ENCODE measurements at places on chromosomes 12 and 14. TPM values are rescaled to one million over a fixed set of nuclear protein-coding genes. Genes with fewer than 3 reads are reported as not detected.
A peak's percentile ranks its signal among the peaks of the same experiment; 100 is the strongest.

- peaks cover 5% of the 10 kb centered on the region for H3K27me3 ChIP-seq
- H3K4me1 ChIP-seq = no peaks in the 10 kb centered on the region
- no peak for DNase-seq
- H3K36me3 ChIP-seq = peaks cover 4% of the 10 kb centered on the region
These were observed 137.6 kb downstream of the VRK1 start for GRCh38 chr14:96934638-96935330.

The ZFYVE1 gene
- total RNA-seq = 18.2 TPM

DNA sequence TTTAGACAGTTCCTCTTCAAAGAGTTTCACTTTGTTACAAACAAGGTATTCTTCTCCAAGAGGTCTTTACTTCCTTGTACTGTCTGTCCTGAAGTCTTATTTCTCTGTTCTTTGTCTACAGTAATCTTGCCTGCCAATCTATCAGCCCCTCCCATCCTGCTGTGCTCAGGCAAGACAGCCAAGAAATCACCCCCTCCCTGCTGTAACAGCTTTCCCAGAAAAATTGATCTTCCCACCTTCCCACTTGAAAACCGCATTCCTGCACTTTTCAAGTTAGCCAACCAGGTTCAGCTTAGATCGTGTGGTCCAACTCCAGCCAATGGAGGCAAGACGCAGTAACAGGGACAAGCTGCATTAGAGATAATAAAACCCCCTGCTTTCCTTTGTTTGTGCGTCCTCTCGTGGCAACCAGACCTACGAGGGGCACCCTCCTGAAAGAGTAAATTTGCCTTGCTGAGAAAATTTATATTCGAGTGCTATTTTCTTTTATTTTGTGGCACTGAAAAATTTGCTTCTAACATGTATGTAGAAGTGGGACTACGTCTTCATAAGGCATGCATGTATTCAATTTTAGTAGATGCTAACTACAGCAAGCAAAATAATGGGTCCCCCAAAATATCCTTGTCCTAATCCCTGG is 46.5 kb upstream of the ESR2 start:
- peaks cover 32% of the 10 kb centered on the region for H3K4me1 ChIP-seq
- no peak overlapping the region for H3K27ac ChIP-seq
- no peaks in the 10 kb centered on the region for H3K27me3 ChIP-seq
- H3K4me3 ChIP-seq = no peak overlapping the region
- DNase-seq = no peak

DNA sequence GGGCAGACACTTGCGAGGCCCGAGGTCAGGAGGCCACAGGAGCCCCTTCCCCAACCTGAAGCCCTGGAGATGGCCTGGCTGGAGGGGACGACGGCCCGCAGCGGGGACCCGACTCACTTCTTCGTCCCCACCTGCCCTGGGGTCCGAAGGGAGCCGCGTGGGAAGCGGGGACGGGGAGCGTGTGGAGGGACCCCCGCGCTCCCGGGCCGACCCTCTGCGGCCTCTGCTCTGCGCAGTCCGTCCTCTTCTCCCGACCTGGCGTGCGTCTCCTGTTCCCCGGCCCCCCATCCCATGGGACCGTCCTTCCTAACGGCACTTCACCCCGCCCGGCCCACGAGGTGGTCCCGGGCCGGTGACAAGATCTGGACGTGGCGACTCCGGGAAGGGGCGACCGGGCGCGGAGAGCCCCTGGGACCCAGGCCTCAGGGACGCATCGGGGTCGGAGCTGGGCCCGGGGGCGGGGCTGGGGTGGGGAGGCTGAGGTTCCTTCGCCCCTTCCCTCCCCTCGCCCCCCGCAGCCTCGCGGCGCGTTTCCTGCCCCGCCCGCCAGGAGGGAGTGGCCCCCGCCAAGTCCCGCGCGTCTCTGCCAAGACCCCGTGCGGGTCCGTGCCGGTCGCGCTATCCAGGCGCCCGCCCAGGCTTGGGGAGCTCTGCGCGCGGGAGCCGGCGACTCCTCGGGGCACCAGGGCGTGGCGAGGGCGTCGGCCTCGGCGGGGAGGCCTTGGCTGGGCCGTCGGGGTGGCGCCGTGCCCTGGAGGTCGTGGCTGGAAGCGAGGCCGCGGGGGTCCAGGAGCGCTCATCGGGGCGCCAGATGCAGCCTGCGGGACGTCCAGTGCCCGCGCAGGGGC is 97.1 kb downstream of the TNFAIP2 start:
- peaks cover 46% of the 10 kb centered on the region for H3K27me3 ChIP-seq
- H3K27ac ChIP-seq = no peak overlapping the region
- no peak for DNase-seq
- no peak overlapping the region for H3K4me3 ChIP-seq
- H3K36me3 ChIP-seq = no peaks in the 10 kb centered on the region

DNA sequence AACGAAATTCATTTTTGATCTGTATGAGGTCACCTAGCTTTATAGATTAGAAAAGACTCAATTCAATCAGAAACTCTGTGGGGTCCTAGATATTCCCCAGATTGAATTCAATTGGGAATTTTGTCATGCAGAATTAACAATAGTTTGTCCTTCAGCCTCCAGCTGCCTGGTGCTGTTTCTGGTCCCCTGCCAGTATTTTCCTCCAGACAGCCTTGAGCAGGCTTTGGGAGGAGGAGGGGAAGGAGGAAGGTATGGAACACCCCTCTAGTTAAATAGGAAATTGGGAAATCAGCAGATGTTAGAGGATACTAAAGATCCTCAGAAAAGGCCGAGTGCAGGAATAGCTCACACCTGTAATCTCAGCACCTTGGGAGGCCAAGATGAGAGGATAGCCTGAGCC is 10.6 kb downstream of the GRIP1 start:
- no peak overlapping the region for H3K27ac ChIP-seq
- H3K27me3 ChIP-seq = peaks cover 4% of the 10 kb centered on the region
- H3K4me3 ChIP-seq = no peak overlapping the region
- no peak for DNase-seq
- H3K4me1 ChIP-seq = no peaks in the 10 kb centered on the region

The CAPRIN2 gene
- total RNA-seq = 13.2 TPM

The TESPA1 gene
- total RNA-seq = not detected

GRCh38 chr12:111368291-111368787 is 556 bp downstream of the PHETA1 start:
- H3K27ac ChIP-seq = peak overlapping the region; percentile 27
- peaks cover 37% of the 10 kb centered on the region for H3K4me1 ChIP-seq
- DNase-seq = no peak
- H3K27me3 ChIP-seq = peaks cover 7% of the 10 kb centered on the region

The AMHR2 gene
- not detected for total RNA-seq

The OTOGL gene
- 0.27 TPM for total RNA-seq

The TSHR gene
- not detected for total RNA-seq

The TMPRSS12 gene
- total RNA-seq = not detected

GRCh38 chr14:33669111-33669510 is 281.8 kb downstream of the EGLN3 start:
- H3K27me3 ChIP-seq = peaks cover 2% of the 10 kb centered on the region
- H3K4me3 ChIP-seq = no peak overlapping the region
- no peak overlapping the region for H3K27ac ChIP-seq
- DNase-seq = no peak
- H3K36me3 ChIP-seq = peaks cover 3% of the 10 kb centered on the region
- H3K4me1 ChIP-seq = peaks cover 18% of the 10 kb centered on the region

DNA sequence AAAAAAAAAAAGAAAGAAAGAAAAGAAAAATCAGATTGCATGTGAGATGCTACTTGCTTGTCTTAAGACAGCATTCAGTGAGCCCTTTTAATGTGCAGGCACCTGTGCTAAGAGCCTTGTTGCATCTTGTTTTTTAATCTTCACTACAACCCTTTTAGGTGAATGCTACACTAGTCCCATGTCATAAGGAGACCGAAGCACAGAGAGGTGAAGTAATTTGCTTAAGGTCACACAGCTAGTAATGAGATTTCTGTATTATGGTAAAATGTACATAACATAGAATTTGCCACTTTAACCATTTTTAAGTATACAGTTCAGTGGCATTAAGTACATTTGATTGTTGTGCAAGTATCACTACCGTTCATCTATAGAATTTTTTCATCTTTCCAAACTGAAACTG is 32.1 kb upstream of the PWP1 start:
- no peaks in the 10 kb centered on the region for H3K36me3 ChIP-seq
- no peak overlapping the region for H3K27ac ChIP-seq
- no peak for DNase-seq
- peaks cover 10% of the 10 kb centered on the region for H3K27me3 ChIP-seq
- H3K4me3 ChIP-seq = no peak overlapping the region

The WSCD2 gene
- not detected for total RNA-seq

The CMA1 gene
- not detected for total RNA-seq

The NXPH4 gene
- 8.3 TPM for total RNA-seq

DNA sequence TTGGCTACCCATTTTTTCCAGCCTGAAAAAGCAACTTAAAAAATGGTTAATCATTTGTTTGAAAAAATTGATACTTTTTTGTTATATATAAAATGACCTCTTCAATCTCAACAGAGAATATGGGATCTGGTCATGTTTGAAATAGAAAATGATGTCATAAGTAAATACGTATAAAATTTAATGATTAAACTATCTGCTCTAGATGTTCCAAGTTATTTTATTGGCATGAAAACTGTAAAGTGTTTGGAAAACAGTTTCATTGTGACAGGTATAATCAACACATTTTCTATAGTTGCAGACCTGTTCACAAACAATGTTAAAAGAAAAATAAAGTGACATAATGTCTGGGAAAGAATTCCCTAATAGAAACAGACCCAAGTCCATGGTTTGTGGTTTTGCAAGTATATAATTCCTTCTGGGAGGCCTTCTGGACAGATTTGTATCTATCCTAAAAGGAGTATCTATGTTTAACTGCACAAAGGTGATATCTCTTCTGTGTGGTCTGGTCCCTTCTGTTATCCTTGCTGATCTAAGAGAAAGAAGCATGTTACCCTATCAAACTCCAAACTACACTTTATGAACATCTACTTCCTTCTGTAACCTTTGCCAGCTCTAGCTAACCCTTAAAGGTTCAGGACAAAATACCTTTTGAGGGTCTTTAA is 39.5 kb upstream of the LRIG3 start:
- no peak overlapping the region for H3K4me3 ChIP-seq
- peaks cover 5% of the 10 kb centered on the region for H3K4me1 ChIP-seq
- H3K36me3 ChIP-seq = no peaks in the 10 kb centered on the region
- no peak for DNase-seq
- no peaks in the 10 kb centered on the region for H3K27me3 ChIP-seq
- H3K27ac ChIP-seq = no peak overlapping the region

GRCh38 chr14:39219075-39219499 is 14.6 kb upstream of the MIA2 start:
- H3K27me3 ChIP-seq = peaks cover 4% of the 10 kb centered on the region
- peak overlapping the region; percentile 81 for H3K27ac ChIP-seq
- H3K4me3 ChIP-seq = peak overlapping the region; percentile 68
- no peaks in the 10 kb centered on the region for H3K36me3 ChIP-seq

The MIPOL1 gene
- total RNA-seq = 6.3 TPM

The MDGA2 gene
- total RNA-seq = not detected

- H3K27me3 ChIP-seq = peaks cover 14% of the 10 kb centered on the region
- no peak for DNase-seq
- no peak overlapping the region for H3K27ac ChIP-seq
These were observed 158.0 kb downstream of the KCNA5 start for GRCh38 chr12:5201554-5202218.

- H3K27me3 ChIP-seq = peaks cover 1% of the 10 kb centered on the region
- no peaks in the 10 kb centered on the region for H3K4me1 ChIP-seq
- DNase-seq = no peak
These were observed 23.9 kb downstream of the LRRK2 start for GRCh38 chr12:40248585-40249297.

GRCh38 chr14:22797017-22797917 is 18.0 kb downstream of the SLC7A7 start:
- no peaks in the 10 kb centered on the region for H3K36me3 ChIP-seq
- H3K27me3 ChIP-seq = peaks cover 30% of the 10 kb centered on the region
- no peak for DNase-seq
- H3K4me1 ChIP-seq = peaks cover under 1% of the 10 kb centered on the region
- H3K27ac ChIP-seq = no peak overlapping the region

- no peak overlapping the region for H3K4me3 ChIP-seq
- peak; percentile 2 for DNase-seq
- H3K27ac ChIP-seq = 0 out of 2 replicates have a peak overlapping the region, but pooled peaks have one; percentile 28
These were observed 66.7 kb downstream of the NTN4 start for GRCh38 chr12:95723693-95724384.

The NFKBIA gene
- 33.6 TPM for total RNA-seq

- peaks cover 44% of the 10 kb centered on the region for H3K4me1 ChIP-seq
- H3K4me3 ChIP-seq = 0 out of 2 replicates have a peak overlapping the region, but pooled peaks have one; percentile 1
- no peak for DNase-seq
These were observed 2.7 kb downstream of the MYO1A start for GRCh38 chr12:57046947-57047890.

DNA sequence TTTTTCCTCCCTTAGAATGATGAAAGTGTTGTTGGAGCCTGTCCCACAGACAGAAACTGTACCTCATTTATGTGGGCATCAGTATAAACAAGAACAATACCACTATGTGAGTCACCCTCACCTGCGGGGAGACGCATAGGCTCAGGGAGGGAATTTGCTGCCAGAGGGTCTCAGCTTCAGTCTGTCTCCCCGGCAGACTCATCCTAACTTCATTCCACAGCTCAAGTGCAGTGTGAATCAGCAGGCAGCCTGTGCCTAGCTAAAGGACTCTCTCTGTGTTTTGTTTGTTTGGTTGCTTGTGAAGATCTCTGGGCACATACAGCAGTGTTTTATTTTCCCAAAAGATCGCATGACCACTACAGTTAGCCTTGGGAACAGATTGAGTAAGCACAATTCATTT is 98.9 kb downstream of the PRKCH start:
- H3K36me3 ChIP-seq = no peaks in the 10 kb centered on the region
- no peak for DNase-seq
- no peaks in the 10 kb centered on the region for H3K4me1 ChIP-seq

The C2CD5 gene
- total RNA-seq = 20.5 TPM

The P3H3 gene
- total RNA-seq = 99.9 TPM

The ABCC9 gene
- total RNA-seq = 0.41 TPM

DNA sequence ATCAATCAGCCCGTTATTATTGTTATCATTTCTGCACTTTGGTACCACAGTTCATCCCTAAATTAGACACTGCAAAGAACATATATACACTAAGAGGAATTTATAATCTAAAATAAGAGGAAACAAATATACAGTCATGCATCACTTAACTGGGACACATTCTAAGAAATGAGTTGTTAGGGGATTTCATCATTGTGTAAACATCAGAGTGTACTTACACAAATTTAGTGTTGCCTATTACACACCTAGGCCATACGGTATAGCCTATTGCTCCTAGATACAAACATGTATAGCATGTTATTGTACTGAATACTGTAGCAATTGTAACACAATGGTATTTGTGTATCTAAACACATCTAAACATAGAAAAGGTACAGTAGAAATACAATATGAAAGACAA is 190.5 kb downstream of the BMP4 start:
- no peak for DNase-seq
- H3K4me3 ChIP-seq = no peak overlapping the region
- H3K36me3 ChIP-seq = no peaks in the 10 kb centered on the region
- peaks cover 2% of the 10 kb centered on the region for H3K27me3 ChIP-seq
- H3K4me1 ChIP-seq = no peaks in the 10 kb centered on the region

The NCKAP5L gene
- 25.1 TPM for total RNA-seq

Measured in HFFc6 (cell line).